Stimulated activated naive CD4-positive, alpha-beta T cell (primary cell): ENCODE measurements at places on chromosomes 16 and 17.

DNA sequence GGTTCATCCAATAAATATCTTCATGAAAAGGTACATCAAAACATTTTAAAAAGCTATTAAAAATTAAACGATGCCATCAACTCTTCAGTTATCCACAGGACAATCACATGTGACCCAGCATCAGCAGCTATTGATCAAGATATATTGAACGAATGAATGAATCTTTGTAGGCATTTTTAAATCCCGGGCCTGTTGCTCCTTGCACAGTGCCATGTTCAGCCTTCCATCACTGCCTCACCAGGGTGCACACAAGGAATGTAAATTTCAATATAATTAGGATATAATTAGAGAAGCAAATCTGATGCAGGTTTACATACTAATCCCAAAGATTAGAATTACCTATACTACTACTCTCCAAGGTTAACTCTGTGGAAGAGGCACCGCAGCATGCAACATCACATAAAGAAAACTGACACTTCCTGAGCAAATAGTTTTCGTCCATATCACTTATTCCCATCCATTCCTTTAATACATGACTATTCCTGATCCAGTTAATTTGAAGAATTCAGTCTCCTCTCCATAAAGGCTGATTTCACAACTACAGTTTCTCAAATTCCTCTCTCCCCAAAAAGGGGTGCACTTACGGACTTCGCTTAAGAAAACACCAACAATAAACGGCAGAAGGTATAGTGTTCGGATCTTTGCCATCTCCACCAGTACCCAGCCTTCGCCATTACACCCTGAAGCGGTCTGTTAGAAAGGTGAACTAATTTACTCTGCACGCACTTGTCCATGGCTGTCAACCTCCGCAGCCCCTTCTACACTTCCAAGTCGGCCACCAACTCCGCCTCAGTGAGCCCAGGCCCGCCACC lies 938 bp downstream of the NCOR1 start:
- no peak for DNase-seq

- DNase-seq, result no peak
These were observed 13.4 kb upstream of the TBX2 start for GRCh38 chr17:61386251-61386650.

GRCh38 chr17:73847952-73848351 lies 203.7 kb upstream of the SDK2 start:
- no peak for DNase-seq

- no peak for DNase-seq
These were observed 29.7 kb downstream of the STAT5B start for GRCh38 chr17:42246515-42246914.

- no peak for DNase-seq
These were observed 67.9 kb downstream of the N4BP1 start for GRCh38 chr16:48542020-48542473.

DNA sequence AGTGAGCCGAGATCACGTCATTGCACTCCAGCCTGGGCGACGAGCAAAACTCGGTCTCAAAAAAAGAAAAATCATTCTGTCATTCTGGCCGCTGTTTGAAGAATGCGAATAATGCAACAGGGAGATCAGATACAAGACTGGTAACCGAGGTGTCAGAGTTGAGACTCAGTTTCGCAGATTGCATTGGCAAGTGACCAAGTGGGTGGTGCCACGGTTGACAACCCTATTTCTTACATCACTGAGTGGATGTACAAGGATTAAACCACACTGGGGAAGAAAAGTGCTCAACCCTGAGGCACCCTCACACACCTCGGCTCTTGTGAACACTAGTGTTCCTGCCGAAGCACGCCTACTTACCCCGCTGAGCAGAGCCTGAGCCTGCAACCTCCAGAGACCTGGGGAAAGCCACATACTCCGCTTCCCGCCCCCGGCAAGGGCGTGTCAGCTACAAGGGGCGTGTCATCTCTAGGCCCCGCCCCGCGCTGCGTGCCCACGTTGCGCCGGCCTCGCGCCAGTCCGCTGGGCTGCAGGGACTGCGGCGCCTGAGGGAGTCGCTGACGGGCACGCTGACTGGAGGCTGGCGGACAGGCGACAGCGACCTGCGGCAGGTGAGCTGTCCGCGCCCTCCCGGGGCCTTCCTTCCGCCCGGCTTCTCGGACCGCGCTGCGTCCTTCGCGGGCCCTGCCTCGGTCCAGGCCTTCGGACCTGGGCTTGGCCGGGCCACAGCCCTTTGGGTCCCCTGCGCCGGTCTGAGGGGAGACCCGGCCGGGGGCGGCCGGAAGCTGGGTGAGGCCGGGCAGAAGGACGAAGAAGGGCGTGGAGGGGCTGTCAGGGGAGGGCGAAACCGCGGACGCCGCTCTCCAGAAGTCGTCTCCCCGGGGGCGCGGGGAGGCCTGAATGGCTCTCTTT lies at the start of gene HMOX2:
Gene HMOX2, plus strand, starts transcription at position 519 of the 909 bp plus-strand sequence. CDS start 29,127 bp downstream, outside the sequence.
- DNase-seq, result peak; percentile 90

DNA sequence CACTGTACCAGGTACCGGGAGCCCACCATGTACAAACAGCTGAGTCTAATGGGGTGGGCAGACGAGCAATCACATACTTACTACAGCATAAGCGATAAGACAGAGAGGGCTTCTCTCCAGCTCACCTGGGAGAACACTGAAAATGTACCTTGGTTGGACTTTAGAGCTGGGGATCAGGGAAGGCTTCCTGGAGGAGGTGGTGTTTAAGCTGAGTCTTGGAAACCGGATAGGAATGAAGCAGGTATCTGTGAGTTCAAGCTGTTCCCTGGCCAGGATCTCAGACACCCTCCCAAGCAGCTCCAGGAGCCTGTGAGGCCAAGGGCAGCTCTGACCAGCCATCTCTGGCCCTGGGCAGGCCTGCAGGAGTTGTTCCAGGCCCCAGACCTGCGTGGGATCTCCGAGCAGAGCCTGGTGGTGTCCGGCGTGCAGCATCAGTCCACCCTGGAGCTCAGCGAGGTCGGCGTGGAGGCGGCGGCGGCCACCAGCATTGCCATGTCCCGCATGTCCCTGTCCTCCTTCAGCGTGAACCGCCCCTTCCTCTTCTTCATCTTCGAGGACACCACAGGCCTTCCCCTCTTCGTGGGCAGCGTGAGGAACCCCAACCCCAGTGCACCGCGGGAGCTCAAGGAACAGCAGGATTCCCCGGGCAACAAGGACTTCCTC lies 8.0 kb upstream of the SERPINF1 start:
- DNase-seq, result no peak

DNA sequence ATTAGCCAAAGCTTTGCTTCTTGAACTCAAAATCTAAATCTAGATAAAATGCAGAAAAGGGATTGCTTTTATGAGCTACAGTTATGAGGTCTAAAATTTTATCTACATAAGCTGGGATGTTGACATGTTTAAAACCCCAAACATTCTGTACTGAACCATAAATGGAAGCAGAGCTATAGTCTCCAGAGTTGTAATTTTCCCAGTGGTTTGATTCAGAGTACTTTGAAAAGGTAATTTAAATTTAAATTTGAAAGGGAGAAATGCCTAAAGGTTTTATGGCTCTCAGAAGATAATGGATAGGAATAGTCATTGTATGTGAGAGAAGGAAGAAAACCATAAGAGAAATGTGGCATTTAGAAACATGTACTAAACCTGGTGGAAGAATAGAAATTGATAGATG lies 163.2 kb downstream of the PPM1E start:
- DNase-seq, result no peak

- DNase-seq, result no peak
These were observed 24.2 kb upstream of the ABCA9 start for GRCh38 chr17:69084911-69085310.

DNA sequence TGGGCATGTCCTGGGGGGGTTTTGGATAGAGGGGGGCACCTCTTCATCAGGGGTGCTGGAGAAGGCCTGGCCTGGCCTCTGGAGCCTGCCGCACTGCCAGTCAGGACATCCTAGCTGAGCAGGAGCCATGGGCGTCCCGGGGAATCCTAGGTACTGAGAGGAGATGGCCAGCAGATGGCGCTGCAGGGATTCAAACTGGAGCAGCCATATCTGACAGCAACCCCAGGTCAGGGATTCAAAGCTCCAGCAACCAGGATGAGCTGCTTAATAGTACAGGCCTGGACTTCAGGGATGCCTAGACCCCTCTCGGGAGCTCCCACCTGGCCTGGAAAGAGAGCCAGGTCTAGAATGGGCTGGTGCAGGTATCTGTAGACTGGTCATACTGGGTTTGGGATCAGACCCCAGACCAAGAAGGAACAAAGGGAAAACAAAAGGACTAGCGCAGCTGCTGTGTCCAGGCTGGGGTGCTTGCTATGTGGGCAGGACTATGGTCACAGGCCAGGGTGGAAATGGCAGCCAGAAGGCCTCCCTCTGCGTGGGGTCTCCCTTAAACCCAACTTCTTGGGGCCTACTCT lies 306.9 kb upstream of the RBFOX1 start:
- DNase-seq, result no peak

GRCh38 chr16:23575834-23576233 lies 18.3 kb downstream of the UBFD1 start:
- DNase-seq, result no peak

GRCh38 chr16:66551788-66552285 lies 539 bp upstream of the CKLF start:
- DNase-seq, result no peak

GRCh38 chr16:14015948-14016347 lies 55.2 kb upstream of the MRTFB start:
- no peak for DNase-seq

DNA sequence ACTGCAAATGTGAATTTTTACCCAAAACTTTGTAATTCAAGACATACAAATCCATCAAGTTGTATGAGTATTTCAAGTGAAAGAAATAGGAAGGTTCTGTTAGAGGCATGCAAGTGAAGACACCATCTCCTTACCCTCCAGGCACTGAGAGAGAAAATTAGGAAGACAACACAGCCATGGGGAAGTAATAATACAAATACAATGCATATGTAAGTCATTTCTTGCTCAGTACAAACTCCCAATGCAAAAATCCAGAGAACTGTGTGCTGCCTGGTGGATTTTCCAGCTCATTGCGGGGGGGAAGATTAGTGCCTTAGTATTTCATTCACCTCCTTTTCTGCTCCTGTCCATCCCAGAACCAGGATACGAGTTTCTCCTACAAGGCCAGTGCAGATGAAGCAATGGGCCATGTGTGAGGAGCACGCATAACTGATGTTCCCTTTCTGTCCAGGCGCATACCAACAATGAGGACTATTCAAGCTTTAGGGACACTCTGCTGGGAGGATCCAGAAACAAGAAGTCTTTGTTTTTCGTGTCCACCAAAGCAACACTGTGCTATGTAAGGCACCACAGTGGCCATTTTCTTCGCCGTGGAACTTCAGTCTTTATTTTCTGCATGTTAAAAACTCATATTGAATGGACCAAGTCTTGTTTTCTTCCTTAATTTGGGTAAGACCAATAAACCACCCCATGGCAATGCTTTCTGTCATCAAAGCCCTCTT lies 143.7 kb upstream of the RCVRN start:
- no peak for DNase-seq

GRCh38 chr17:16398270-16399267 lies 16.8 kb upstream of the TRPV2 start:
- no peak for DNase-seq

DNA sequence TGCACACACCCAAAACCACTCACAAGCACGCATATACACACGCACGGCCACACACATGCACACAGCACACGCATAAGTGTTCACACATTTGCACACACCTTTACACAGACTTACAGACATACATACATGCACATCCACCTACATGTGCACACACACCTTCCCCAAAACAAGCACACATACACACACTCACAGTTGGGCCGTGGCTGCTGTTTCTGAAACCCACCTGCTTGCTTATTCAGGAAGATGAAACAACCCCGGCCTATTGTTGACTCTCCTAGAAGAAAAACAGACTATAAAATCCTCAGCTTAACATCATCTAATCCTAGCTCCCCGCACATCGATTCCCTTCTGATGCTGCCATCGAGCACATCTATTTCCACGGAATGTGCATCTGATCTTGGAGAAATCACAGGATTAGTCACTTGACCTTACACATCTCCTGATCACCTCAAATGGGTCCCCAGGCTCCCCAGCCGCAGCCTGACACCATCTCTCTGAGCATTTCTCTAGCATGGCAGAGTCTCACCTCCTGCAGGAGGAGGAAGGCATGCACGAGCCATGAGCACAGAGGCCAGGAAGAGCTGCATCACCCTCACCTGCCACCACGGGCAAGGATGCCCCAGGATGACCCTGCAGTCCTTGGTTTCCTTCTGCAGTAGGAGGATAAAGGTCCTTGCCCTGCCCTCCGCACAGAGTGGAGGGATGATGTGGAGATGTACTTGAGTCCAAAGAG lies 105.8 kb upstream of the CDH5 start:
- no peak for DNase-seq

DNA sequence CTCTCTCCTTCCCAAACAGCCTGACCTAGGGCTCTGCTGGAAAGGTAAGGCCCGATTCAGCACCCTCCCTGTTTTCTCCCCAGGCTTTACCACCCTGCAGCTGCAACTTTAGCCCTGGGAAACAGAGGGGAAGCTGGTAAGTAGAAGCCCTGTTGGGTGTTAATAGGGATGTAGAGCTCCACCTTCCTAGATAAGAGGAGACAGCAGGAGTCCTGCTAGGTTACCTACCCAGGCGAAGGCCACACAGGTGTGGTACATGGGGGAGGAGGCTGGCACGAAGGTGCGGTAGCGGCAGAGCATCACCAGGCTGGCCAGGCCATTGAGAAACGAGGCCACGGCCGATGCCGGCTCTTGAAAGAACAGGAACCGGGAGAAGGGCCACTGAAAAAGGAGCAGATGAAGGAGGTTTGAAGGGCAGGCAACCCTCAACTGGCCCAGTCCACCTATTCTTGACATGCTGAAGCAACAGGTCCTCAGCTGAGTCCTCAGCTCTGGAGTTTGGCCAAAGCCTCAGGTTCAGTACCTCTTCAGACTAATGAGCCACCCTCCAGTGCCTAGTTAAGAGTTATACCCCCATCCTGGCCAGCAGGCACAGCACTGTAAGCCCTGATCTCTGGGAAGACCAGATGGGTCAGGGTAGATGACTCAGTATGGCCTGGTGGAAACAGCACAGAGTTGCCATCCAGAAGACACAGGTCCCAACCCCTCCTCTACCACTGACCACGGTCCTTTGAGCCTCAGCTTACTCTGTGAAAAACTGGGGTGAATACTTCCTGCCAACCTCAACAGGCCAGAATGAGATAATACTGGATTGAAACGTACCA lies 3.3 kb downstream of the PGAP3 start:
- no peak for DNase-seq

DNA sequence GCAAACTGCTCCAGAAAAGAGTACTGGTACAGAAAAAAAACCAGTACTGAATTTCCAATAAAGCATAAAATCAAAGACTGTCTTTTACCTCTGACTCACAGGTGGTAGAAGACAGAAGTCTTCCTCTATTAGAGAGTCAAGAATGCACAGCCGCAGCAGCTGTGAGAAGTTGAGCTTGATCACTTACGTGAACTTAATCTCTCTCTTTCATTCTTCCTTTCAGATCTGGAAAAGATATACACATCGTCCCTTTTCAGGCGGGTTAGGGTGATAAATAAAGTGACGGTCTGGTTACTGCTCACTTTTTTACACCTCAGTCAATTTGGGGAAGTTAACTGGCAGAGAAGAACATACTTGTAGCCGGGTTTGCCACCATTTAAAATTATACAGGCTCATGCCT lies 3.9 kb downstream of the IFT140 start:
- no peak for DNase-seq

GRCh38 chr17:74513987-74514631 lies 17.2 kb downstream of the CD300LB start:
- DNase-seq, result peak; percentile 32
